Neural crest cell (in vitro differentiated cells): ENCODE measurements at places on chromosomes 5 and 9. TPM values are rescaled to one million over a fixed set of nuclear protein-coding genes. Genes with fewer than 3 reads are reported as not detected.

GZMA gene
- total RNA-seq: not detected in 2 replicates

NR4A3 gene
- total RNA-seq: 0.91 and 0.93 TPM in 2 replicates

ABO gene
- total RNA-seq: 0.11 and 0.40 TPM in 2 replicates

HK3 gene
- not detected in 2 replicates for total RNA-seq

PDE6A gene
- not detected in 2 replicates for total RNA-seq

SH3PXD2B gene
- 86.1 and 89.1 TPM in 2 replicates for total RNA-seq

LHX3 gene
- 0.07 TPM in 1 of 2 replicates, not detected in the other for total RNA-seq

ZDHHC11B gene
- total RNA-seq: 3.0 and 3.5 TPM in 2 replicates

NELFB gene
- total RNA-seq: 76.7 and 79.0 TPM in 2 replicates

PCDHB16 gene
- total RNA-seq: 11.4 and 12.6 TPM in 2 replicates

MZB1 gene
- total RNA-seq: 0.25 and 0.30 TPM in 2 replicates

OTP gene
- total RNA-seq: 2.1 and 3.1 TPM in 2 replicates

ZNF367 gene
- 13.3 and 15.4 TPM in 2 replicates for total RNA-seq

DNA sequence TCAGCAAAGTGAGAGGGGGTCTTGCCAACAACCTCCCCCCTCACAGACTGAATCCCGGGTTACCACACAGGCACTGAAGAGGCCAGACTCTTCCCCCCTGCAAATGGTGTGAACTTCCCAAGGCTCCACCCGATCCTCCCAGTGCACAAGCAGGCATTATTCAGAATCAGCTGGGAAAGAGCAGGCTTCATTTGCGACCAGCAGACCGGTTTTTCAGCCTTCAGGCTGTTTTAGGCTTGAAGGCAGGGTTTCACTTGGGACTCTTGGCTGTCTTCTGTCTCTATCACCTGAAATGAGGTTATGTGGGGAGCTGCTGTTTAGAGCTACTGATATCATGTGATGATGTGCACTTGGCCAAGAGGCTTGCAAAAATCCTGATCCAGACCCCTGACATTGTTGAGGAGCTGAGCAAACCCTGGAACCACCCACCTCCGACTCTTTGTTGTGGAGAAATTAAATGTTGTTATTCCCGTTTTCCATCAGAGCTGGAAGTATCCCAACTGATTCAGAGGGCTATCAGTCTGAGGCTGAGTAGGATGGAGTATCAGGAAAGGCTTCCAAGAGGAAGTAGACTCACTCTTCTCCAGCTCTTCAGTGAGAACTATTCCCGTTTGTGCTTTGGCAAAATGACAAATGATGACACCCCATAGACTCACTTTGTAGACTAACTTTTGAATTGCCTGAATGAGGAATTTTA is 63.3 kb upstream of the ZFR start:
- DNase-seq: no peak

DNA sequence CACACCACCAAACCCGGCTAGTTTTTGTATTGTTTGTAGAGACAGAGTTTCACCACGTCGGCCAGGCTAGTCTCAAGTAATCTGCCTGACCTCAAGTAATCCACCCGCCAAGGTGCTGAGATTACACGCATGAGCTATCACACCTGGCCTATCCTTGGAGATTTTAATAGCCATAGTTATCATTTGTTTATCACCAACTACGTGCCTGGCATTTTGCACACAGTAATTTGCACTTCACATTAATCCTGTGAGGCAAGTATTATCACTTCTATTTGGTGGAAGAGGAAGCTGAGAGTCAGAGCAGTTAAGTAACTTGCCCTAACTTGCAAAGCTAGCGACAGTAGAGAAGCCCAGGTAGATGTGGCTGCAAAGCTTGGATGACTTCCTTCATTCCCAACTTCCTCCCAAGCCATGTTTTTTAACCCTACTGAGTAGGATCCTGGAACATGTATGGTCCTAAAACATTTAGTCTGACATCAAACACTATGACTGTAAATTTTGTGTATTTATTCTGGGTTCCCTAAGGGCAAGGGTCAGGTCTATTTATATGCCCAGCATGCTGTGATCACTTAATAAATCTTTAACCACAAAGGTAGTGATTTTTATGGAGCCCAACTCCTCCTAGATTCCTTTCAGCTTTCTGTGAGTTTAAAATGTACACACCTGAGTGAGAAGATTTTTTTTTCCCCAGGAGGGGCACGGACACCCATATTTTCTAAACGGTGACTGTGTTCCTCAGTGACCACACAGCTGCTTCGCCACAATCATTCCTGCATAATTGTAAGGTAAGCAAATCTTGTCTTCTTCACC is 100.2 kb upstream of the RAI14 start:
- no peak for DNase-seq

- DNase-seq: no peak
These were observed 23.0 kb downstream of the CD74 start for GRCh38 chr5:150389531-150390266.

- DNase-seq: no peak
These were observed 102.4 kb downstream of the OSTF1 start for GRCh38 chr9:75190762-75191161.

GRCh38 chr9:134220311-134220710 is 55.9 kb upstream of the RNU6ATAC start:
- DNase-seq: no peak

DNA sequence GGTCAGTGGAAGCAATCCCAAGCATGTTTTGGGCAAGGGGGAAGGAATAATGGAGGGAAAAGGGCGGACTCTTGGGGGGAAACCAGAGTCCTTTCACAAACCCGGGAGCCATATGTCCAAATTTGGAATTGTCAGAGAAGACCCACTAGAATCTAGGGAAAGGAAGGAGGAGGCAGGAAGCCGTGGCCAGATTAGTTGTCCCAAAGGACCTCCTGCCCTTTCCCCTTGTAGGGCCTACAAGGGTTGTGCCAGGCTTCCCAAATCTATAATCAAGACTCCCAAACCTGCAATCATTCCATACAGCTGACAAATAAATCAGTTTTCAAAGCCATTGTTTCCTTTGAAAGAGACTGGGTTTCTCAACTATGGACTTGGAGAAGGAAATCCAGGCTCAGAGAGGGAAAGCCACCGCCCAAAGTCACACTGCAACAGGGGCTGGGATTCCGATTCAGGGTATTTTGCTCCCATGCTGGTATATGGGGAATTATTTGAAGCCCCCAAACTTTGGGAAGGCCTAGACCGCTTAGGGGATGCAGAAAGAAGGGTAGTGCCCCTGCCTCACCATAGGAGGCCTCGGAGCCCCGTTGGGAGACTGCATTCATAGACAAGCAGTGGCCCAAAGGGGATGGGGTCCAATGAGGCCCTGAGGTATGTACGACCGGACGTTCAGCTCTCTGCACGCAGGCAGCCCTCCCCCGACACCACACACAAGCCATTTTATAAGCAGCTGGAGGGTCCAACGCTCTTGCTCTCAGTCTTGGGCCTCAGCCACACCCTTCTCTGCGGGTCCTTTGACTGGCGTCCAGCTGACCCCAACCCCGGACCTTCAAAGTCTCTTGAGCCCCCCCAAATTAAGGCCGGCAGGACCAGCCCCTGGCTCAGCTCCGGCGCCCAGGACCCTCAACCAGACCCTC is 815 bp downstream of the ANXA6 start:
- DNase-seq: peak; percentile 19

GRCh38 chr9:31336386-31336785 is 1048.1 kb upstream of the ACO1 start:
- DNase-seq: no peak

DNA sequence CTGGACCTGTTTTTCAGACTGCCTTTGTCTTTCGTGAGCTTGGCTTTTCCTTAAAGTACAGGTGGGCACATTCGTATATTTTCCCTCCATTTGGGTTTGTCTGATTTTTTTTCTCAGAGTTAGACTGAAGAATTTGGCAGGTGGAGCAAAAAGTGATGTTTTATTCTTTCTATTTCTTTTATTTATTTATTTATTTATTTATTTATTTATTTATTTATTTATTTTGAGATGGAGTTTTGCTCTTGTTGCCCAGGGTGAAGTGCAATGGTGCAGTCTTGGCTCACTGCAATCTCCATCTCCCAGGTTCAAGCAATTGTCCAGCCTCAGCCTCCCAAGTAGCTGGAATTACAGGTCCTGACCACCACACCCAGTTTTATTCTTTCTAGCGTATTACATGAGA is 1805.1 kb upstream of the WWC1 start:
- DNase-seq: no peak

- no peak for DNase-seq
These were observed 10.5 kb downstream of the GLRX start for GRCh38 chr5:95812074-95812471.
